Esophagus mucosa (tissue), 1 donor: ENCODE measurements at places on chromosomes 4 and X.

- ATAC-seq: no peak
Observed at GRCh38 chr4:107592519-107592918, 127.5 kb downstream of the PAPSS1 start.

GRCh38 chr4:10998846-10999245 is 314.3 kb upstream of the CLNK start:
- ATAC-seq: no peak

DNA sequence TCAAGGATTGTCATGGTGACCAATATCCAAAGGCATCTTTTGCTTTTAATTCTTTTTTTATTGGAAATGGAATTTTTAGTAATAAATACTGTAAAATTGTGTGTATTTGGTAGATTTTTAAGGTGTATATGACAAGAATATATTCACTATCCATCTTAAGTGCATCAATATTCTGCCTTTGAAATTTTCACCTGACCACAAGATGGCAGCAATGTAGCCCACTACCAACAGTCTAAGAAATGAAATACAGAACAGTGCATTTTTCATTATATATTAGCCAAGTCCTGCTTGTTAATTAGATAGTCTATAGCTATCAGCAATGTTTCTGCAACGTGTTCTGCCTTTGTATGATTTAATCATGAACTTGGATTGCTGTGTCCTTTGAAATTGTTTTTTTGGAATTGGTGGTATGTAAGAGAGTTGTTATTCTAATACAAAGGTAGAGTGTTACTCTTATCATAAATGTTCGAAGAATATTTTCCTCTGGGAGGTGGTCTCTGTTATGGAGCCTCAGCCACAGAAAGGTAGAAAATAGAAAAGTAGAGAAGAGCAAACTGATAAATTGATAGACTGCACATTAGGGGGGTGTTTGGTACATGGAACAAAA is 38.2 kb downstream of the HPGDS start:
- no peak for ATAC-seq

GRCh38 chr4:83010111-83010521 is 507 bp downstream of the LIN54 start:
- no peak for ATAC-seq

GRCh38 chrX:87338510-87338909 is 179.1 kb upstream of the KLHL4 start:
- no peak for ATAC-seq

DNA sequence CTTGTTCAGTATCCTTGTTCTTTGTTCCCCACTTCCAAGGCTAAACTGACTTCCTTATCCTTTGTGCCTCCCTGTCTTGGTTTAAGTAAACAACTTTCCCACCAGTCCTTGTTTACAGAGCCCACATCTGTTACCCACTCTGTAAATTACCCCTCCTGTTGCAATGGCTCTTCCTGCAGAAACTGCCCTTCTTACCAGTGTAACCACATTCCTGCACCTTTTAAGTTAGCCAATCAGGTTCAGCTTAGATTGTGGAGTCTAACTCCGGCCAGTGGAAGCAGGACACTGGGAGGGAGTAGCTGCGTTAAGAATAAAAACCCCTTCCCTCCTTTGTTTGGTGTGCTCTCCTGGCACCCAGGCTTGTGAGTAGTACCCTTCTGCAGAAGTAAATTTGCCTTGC is 360.9 kb downstream of the PRDM5 start:
- no peak for ATAC-seq

- ATAC-seq: no peak
Observed at GRCh38 chr4:159593681-159594080, 490.8 kb downstream of the RAPGEF2 start.

DNA sequence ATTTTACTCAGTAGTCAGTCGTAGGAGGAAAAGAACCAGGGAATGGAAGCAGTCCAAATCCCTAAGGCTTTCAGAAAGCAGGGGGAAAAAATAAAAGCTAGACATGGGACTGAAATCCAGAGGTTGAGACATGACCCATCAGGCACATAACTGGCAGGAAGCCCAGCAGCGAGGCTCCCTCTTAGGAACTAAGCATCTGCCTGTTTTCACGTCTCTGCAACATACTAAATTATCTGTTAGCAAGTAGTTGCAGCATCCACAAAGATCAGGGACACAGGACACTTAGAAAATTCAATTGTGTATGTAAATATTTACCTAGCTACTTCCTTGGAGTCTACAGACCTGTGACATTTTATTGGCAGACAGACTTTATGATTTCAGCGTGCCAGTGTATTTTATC is 118.0 kb upstream of the EDNRA start:
- ATAC-seq: peak; percentile 50

GRCh38 chrX:104318330-104319009 is 63.7 kb upstream of the ESX1 start:
- ATAC-seq: peak; percentile 99

GRCh38 chr4:39043058-39043860 is 11.1 kb upstream of the TMEM156 start:
- no peak for ATAC-seq

GRCh38 chrX:143580266-143580665 is 55.6 kb downstream of the SLITRK4 start:
- no peak for ATAC-seq

GRCh38 chr4:111838406-111838930 is 306.8 kb upstream of the FAM241A start:
- no peak for ATAC-seq

GRCh38 chrX:50579955-50580354 is 109.3 kb upstream of the DGKK start:
- peak; percentile 47 for ATAC-seq

- ATAC-seq: no peak
Observed at GRCh38 chr4:55830048-55830447, 10.5 kb downstream of the EXOC1L start.

DNA sequence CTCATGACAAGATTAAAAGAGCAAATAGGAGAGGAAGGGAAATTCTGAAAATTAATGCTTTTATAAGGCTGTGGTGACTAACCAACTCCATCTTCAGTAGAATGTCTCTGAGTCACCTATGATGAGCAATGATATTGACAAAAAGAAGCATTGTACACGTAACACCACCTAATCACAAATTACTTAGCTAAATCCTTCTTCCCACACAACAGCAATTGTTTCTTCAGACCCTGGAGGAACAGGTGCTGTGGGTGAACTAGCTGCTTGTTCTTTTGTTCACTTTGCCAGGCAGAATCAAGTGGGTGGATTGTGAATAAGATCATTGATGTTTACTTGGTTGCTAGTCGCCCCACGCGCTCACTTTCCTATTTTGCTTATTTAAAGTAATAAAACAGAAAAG is 315.5 kb downstream of the CAMK2D start:
- peak; percentile 96 for ATAC-seq

GRCh38 chr4:144699565-144699964 is 53.6 kb downstream of the HHIP start:
- ATAC-seq: no peak

DNA sequence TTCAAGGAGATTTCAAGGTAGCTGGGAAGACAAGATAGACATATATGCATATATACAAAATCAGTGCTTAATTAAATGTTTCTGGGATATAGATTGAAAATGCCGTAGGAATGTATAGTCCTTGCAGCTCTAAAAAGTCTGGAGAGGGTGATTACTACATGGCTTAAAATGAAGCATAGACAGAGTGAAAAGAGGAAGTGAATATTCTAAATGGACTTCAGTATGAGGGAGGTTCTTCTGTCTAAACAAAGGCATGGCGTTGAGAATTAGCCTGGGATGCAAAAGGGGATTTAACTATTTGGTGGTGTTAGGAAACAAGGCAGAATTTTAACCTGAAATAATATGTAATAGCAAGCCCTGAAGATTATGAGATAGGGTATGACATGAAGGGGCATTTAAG is 141.5 kb upstream of the FRMPD4 start:
- no peak for ATAC-seq

- ATAC-seq: no peak
Observed at GRCh38 chr4:3177905-3178304, 71.1 kb upstream of the MSANTD1 start.

- no peak for ATAC-seq
Observed at GRCh38 chrX:10356979-10357378, 200.2 kb downstream of the CLCN4 start.

DNA sequence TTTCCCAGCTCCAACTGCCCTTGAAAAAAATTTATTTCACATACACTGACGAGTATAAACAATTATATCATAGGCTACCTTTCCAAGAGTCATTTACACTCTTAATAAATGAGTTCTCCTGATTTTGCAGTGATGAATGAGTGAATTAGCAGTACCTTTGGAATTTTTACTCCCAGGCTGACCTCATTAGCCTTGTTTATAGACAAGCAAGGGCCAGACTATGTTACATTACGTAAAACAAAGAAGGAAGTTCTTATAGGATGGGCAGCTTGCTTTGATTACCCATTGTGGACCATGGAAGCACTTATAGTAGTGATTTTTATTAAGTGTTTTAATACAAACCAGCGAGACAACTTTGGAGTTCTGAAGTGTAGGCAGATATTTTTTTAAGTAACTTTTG is 112.9 kb upstream of the C1QTNF7 start:
- ATAC-seq: no peak
